ENCODE measurements at places on chromosomes 2 and 18.

- no peak for DNase-seq
Observed at GRCh38 chr2:151869291-151869690, 41.1 kb upstream of the ARL5A start.

- no peak for DNase-seq
Observed at GRCh38 chr2:151959238-151959637, 131.0 kb upstream of the ARL5A start.

DNA sequence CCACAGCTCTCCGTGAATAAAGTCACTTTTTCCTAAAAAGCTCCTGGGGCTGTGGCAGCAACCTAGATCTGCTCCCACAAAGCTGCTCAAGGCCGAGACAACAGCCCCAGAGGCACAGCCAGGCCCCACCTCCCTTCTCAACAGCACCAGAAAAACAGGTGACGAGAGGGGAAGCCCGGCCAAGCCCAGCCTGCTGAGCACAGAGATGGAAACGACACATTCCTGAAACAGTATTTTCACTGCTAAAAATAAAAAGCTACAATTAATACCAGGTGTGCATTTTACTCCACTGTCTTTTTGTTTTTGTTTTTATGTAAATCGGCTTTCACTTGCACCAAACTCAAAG lies 199.3 kb downstream of the HDAC4 start:
- DNase-seq = no peak

DNA sequence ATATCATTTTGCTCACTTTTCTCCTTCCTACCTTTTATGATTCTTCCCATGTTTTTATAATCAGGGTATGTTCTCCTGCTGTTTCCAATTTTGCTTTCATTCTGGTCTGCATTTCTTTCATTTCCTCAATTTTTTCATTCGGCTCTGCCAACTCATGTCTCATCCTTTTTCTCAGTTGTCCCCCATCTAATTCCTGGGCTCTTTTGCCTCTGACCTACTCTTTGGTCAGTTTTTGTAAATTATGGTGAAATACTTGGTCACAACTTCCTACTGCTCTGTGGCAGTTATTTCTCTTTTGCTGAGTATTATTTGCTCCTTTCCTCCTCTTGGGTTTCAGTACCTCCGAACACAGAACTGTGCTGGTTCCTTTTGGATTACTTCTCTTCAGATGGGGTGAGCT lies 27.5 kb downstream of the MYO7B start:
- DNase-seq = no peak

GRCh38 chr18:3538954-3539617 lies 89.1 kb downstream of the TGIF1 start:
- no peak for DNase-seq

DNA sequence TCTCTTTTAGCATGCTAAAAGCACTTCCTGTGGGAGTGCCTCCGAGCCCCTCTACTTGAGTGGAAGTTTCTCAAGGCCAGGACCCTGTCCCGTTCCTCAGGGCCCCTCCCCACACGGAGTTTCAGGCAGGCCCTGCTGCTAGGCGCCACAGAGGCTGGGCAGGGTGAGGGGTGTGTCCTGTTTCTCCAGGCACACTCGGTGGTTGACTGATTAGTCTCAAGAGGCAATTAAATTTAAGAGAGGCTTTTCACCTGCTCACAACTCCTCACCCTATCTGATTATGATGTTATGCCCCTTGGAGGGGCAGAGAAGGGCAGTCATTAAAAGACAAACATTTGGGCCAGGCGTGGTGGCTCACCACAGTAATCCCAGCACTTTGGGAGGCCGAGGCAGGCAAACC lies 160.8 kb upstream of the HAAO start:
- no peak for DNase-seq

DNA sequence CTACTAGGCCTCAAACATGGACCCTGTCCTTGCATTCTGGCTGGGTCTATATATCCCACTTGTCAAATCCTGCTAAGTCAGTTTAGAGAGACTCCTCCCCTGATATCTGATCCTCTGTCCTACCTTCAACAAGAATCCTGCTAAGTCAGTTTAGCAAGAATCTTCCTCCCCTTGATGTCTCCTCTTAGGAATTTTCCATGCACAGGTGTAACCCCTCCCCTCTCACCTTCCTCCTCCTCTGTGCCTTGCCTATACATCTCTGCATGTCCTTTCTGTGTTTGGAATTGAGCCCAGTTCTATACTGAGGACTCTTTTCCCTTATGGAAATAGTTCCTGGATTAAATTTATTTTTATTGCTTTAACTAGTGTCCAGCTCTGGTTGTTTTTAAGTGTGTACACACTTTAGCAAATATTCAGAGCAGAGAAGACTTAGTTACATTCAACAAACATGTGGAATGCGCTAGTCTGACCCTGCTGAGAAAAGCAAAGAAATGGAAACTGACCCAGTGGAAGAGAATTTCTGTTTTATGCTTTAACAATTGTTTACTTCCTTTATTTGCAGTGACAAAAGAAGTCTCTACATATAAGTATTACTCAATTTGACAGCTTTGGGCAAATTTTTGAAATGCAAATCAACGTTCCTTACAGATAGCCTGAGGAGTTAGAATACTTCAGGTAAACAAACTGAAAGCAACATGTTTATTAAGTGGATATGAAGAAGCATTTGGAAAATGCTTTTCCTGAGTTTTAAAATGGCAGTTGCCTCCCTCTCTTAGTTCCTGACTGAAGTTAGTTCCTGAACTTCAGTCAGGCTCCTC lies 80.6 kb downstream of the RIT2 start:
- DNase-seq = no peak

DNA sequence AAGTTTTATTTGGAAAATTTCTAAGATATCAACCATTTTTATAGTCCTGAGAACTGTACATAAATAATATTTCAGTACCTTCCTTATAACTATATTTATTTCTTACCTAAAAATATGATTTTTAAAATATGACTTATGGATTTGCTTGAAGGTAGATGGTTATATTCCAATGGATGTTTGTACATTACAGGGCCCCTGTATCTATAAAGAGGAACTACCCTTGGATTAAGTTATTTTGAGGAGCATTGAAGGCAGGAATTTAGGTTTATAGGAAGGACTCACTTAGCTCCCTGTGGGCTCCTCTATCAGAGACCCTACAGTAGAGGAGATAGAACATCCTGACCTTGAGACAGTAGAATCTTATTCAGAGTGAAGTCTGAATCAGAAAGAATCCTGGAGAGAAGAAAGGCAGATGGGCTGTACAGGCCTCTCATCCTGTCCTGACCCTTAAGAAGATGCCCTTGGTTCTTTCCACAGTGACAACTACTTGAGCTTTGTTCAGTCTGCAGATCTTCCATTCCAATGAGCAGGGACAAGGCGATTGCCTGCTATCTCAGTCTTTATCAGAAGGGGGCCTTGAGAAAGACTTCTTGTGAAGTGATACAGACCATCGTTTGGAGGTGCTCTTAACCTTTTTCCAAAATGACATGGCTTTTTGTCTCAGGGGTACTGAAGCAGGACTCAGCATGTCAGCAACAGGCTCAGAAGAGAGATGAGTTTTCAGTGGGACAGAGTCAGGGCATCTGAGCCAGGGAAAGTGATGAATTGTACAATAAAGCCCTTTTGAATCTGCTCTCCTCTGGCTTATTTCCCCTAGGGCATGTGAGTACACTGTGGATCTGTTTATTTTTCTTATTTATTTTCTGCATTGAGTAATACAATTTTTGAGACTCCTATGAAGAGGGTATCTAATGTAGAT lies 20.9 kb downstream of the OXER1 start:
- DNase-seq = no peak

DNA sequence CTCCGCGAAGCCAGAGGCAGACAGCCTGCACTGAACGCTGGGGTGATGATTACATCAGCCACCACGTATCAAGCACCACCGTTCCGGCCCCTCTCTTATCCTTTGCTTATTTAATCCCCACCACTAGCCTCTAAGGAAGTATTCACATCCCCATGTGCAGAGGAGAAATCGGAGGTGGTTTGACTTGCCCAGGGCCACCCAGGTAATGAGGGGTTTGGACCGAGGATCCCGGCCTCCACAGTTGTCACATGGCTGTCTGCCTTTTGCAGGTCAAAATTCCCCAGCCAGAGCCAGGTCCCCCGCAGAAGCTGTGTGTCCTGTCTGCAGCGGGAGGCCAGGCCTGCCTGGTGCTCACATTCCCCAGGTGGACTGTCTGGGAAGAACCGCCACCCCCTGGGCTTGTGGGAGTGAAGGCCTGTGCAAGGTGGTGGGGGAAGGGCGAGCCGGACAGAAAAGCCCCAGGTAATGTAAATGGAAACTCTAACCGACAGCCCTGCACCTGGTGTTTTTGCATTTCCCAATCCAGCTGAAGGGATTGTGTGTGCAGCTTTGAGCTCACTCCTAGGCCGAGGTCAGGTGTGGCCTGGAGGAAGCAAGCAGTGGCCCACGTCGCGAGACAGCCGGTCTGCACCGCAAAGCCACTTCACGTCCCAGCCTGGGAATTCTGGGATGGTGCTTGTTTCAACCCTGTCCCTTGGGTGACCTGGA lies 108.5 kb upstream of the ID2 start:
- DNase-seq = no peak
